Nephron progenitor cell (in vitro differentiated cells): ENCODE measurements at places on chromosomes 4 and X.

GRCh38 chrX:11666164-11666563 is 444 bp upstream of the ARHGAP6 start:
- no peaks in the 10 kb centered on the region for H3K36me3 ChIP-seq
- peak; percentile 63 for DNase-seq
- H3K27ac ChIP-seq: no peak overlapping the region
- H3K4me3 ChIP-seq: peak overlapping the region; percentile 86
- peaks cover 39% of the 10 kb centered on the region for H3K4me1 ChIP-seq
- H3K27me3 ChIP-seq: peaks cover 36% of the 10 kb centered on the region

DNA sequence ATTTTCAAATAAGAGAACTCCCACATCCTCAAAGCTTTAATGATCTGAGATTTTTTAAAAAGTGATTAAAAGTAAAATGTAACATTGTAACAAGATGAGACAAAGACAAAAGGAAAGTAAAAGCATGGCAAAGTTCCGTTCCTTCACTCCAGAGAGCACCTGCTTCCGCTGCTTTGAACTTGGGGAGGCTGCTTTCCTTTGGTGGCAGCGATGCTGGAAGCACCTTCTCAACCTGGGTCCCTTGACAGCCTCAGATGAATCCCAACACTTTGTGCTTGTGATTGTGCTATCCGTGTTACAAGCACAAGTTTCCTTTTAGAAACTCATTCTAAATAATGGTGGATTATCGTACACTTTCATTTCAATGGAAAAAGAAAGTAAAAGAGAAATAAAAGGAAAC is 59.7 kb downstream of the HADH start:
- no peak for DNase-seq
- H3K4me3 ChIP-seq: no peak overlapping the region
- peaks cover 85% of the 10 kb centered on the region for H3K4me1 ChIP-seq
- H3K36me3 ChIP-seq: peaks cover 46% of the 10 kb centered on the region
- H3K27ac ChIP-seq: peak overlapping the region; percentile 92

GRCh38 chr4:53816561-53816960 is 225.3 kb upstream of the LNX1 start:
- no peak overlapping the region for H3K27ac ChIP-seq
- H3K4me1 ChIP-seq: peaks cover 12% of the 10 kb centered on the region
- no peaks in the 10 kb centered on the region for H3K27me3 ChIP-seq
- H3K4me3 ChIP-seq: no peak overlapping the region

DNA sequence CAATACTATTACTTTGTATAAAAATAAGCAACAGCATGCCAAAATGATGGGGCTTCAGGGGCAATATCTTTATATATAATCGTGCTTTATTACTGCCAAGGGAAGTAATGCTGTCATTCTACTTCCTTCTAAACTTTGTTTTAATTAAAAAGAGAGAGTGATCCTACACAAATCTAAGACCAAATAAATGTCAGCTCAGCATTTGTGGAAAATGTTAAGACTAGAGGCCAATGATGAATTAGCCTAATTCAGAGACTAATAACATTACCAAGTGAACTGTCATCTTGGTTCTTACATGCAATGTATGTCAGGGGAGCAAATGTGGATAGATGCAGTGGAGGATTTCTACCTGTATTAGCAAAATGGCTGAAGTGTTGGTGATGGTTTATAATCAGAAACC is 166.4 kb upstream of the PTCHD1 start:
- peaks cover 5% of the 10 kb centered on the region for H3K27me3 ChIP-seq
- no peak overlapping the region for H3K27ac ChIP-seq
- no peaks in the 10 kb centered on the region for H3K4me1 ChIP-seq

DNA sequence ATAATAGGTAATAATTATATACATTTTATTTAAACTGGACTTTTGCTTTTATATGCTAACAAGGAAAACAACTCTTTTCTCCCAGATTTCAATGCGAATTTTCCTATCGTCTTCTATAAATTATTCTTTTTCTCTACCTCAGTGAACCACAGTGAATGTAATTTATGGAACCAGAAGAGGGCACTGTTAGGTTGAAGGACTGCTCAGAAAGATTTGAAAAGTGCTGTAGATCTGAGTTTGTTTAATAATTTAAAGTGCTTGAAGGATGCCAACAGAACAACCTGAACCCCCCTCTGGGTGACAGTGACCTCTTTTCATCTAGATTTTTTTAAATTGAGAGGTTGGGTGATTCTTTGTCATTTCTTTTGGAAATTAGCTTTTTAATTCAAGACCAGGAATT is 54.9 kb downstream of the PHOX2B start:
- no peak overlapping the region for H3K27ac ChIP-seq
- peaks cover 5% of the 10 kb centered on the region for H3K4me1 ChIP-seq
- H3K4me3 ChIP-seq: no peak overlapping the region

GRCh38 chr4:1414831-1415680 is 8.8 kb upstream of the NKX1-1 start:
- H3K36me3 ChIP-seq: no peaks in the 10 kb centered on the region
- no peaks in the 10 kb centered on the region for H3K4me1 ChIP-seq
- no peak overlapping the region for H3K27ac ChIP-seq
- no peak for DNase-seq
- H3K27me3 ChIP-seq: peaks cover 93% of the 10 kb centered on the region

DNA sequence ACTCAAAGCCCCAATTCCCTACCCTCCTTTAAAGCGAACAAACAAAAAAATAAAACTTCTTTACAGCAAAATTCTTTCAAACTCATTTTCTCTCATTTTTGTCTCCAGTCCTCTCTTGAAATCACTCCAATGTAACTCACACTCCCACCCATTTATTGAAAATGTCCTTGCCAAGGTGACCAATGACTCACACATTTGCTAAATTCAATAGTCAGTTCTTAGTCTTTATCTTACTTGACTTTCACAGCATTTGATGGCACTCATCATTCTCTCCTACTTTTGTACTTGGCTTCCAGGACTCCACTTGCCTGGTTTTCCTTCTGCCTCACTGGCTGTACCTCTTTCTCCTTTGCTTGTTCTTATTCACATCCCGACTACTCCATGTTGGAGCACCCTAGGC is 19.9 kb downstream of the CC2D2A start:
- H3K27ac ChIP-seq: no peak overlapping the region
- H3K36me3 ChIP-seq: peaks cover 87% of the 10 kb centered on the region
- H3K27me3 ChIP-seq: peaks cover 4% of the 10 kb centered on the region

- H3K36me3 ChIP-seq: no peaks in the 10 kb centered on the region
- no peak overlapping the region for H3K4me3 ChIP-seq
- H3K27me3 ChIP-seq: peaks cover 3% of the 10 kb centered on the region
- no peak for DNase-seq
Measured at GRCh38 chr4:150944660-150945059, 70.4 kb downstream of the LRBA start.

DNA sequence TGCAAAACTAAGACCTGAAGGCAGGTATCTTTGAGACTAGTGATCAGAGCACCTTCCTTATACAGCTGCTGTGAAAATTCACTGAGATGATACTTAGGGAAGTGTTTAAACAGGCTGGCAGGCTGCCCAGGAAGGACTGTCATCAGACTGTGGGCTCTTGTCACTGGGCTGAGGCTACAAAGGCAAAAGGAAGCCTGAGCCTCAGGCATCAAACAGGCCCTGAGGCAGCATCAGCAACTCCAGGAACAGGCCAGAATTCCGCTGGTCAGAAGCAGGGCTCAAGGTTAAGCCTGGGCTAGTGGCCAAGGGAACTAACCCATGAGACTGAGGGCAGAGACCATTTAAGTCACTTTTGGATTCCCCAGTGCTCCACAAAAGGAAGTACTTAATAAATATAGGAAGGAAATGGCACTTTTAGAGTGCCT is 12.8 kb downstream of the PJA1 start:
- no peak for DNase-seq
- H3K4me3 ChIP-seq: no peak overlapping the region
- peaks cover 5% of the 10 kb centered on the region for H3K27me3 ChIP-seq
- no peaks in the 10 kb centered on the region for H3K36me3 ChIP-seq
